ENCODE measurements at places on chromosomes 11 and 22. TPM values are rescaled to one million over a fixed set of nuclear protein-coding genes. Genes with fewer than 3 reads are reported as not detected.

The PGA4 gene
- total RNA-seq: not detected

The NLRP6 gene
- not detected for total RNA-seq

The LDHA gene
- 680 TPM for total RNA-seq

The INS gene
- not detected for total RNA-seq

The UQCC3 gene
- 4.4 TPM for total RNA-seq

The OR8K3 gene
- total RNA-seq: not detected

The CFAP300 gene
- total RNA-seq: 6.5 TPM

GRCh38 chr11:121613724-121614123 is 161.0 kb upstream of the SORL1-AS1 start:
- peaks cover 8% of the 10 kb centered on the region for H3K4me1 ChIP-seq
- no peak for DNase-seq
- peaks cover 39% of the 10 kb centered on the region for H3K27me3 ChIP-seq
- H3K36me3 ChIP-seq: no peaks in the 10 kb centered on the region
- no peak overlapping the region for H3K27ac ChIP-seq

DNA sequence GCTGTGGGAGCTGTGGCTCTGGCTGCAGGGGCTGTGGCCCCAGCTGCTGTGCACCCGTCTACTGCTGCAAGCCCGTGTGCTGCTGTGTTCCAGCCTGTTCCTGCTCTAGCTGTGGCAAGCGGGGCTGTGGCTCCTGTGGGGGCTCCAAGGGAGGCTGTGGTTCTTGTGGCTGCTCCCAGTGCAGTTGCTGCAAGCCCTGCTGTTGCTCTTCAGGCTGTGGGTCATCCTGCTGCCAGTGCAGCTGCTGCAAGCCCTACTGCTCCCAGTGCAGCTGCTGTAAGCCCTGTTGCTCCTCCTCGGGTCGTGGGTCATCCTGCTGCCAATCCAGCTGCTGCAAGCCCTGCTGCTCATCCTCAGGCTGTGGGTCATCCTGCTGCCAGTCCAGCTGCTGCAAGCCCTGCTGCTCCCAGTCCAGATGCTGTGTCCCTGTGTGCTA is 514 bp downstream of the KRTAP5-9 start:
- DNase-seq: no peak
- no peaks in the 10 kb centered on the region for H3K4me1 ChIP-seq
- no peak overlapping the region for H3K27ac ChIP-seq
- no peaks in the 10 kb centered on the region for H3K36me3 ChIP-seq
- no peak overlapping the region for H3K4me3 ChIP-seq

DNA sequence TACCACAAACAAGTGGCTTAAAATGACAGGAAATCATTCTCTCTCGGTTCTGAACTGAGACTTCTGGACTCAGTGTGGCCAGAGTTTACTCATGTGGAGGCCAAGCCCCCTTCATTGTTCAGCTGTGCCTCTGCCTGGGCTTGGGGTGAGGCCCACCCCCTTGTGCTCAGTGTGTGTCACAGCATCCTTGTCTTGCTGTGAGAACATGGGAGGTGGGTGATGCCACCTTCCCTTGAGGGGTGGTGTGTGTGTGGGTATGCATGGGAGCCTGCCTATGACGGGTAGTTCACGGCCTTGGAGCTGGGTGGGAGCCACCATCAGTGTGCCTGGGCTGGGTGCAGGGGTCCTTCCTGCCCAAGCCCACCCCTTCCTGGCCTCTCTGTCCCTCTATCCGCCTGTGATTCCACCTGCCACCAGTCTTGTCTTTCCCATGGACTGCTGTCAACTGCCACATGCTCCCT is 101.7 kb downstream of the MORC2 start:
- H3K27me3 ChIP-seq: no peaks in the 10 kb centered on the region
- DNase-seq: peak; percentile 89
- no peak overlapping the region for H3K27ac ChIP-seq
- peaks cover 9% of the 10 kb centered on the region for H3K4me1 ChIP-seq

GRCh38 chr22:36986242-36986821 is 32.9 kb downstream of the TST start:
- no peaks in the 10 kb centered on the region for H3K36me3 ChIP-seq
- peaks cover 32% of the 10 kb centered on the region for H3K27me3 ChIP-seq
- H3K27ac ChIP-seq: no peak overlapping the region
- DNase-seq: no peak

- H3K27me3 ChIP-seq: no peaks in the 10 kb centered on the region
- DNase-seq: no peak
- H3K27ac ChIP-seq: peak overlapping the region; percentile 54
- peaks cover 93% of the 10 kb centered on the region for H3K36me3 ChIP-seq
- peaks cover 18% of the 10 kb centered on the region for H3K4me1 ChIP-seq
- H3K4me3 ChIP-seq: no peak overlapping the region
Observed at GRCh38 chr11:61413496-61413895, 16.3 kb downstream of the CPSF7 start.

GRCh38 chr11:4093519-4094347 is 866 bp upstream of the RRM1 start:
- H3K27ac ChIP-seq: peak overlapping the region; percentile 84
- H3K4me1 ChIP-seq: peaks cover 19% of the 10 kb centered on the region

GRCh38 chr11:125123947-125124617 is 12.7 kb upstream of the TMEM218 start:
- DNase-seq: no peak
- peak overlapping the region; percentile 34 for H3K4me3 ChIP-seq
- no peak overlapping the region for H3K27ac ChIP-seq
- H3K27me3 ChIP-seq: peaks cover 3% of the 10 kb centered on the region
- no peaks in the 10 kb centered on the region for H3K36me3 ChIP-seq
- H3K4me1 ChIP-seq: peaks cover 8% of the 10 kb centered on the region

- no peaks in the 10 kb centered on the region for H3K4me1 ChIP-seq
- H3K27me3 ChIP-seq: no peaks in the 10 kb centered on the region
- DNase-seq: no peak
- no peak overlapping the region for H3K27ac ChIP-seq
Observed at GRCh38 chr11:105577641-105578040, 32.2 kb upstream of the GRIA4 start.

DNA sequence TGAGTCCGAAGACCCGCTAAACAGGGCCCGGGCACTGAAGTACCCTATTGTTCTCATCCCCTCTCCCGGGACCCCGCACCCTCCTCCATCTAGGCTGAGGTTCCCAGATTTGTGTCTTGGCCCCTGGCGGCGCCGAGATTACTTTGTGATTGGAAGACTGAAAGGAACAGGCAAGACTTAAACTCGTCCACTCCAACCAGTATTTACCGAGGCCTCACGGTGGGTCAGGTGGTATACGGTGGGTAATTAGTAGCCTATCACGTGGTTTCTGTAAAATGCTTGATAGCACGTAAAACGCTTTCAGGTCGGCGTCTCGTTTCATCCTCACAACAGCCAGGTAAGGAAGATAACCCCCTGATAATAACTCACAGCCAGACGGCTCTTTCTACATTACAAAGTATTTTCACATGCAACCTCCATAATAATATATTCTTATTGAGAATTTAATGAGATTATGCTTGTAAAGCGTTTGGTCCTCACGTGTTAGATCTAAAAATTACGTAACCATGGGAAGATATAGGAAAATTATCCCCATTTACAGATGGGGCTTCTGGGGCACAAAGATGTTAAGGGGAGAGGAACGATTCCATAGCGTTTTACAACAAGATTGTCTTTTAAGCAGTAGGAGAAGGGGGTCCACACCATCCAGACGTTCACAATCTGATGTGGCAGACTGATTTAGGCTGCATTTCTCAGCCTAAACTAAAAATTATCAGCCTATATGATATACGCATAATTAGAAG is 642 bp upstream of the PIK3C2A start:
- peaks cover 23% of the 10 kb centered on the region for H3K4me1 ChIP-seq
- peak overlapping the region; percentile 96 for H3K4me3 ChIP-seq
- no peaks in the 10 kb centered on the region for H3K27me3 ChIP-seq

- H3K27ac ChIP-seq: no peak overlapping the region
- H3K27me3 ChIP-seq: no peaks in the 10 kb centered on the region
- no peak overlapping the region for H3K4me3 ChIP-seq
- no peak for DNase-seq
- no peaks in the 10 kb centered on the region for H3K36me3 ChIP-seq
Observed at GRCh38 chr22:44128958-44129618, 51.6 kb upstream of the PARVG start.

DNA sequence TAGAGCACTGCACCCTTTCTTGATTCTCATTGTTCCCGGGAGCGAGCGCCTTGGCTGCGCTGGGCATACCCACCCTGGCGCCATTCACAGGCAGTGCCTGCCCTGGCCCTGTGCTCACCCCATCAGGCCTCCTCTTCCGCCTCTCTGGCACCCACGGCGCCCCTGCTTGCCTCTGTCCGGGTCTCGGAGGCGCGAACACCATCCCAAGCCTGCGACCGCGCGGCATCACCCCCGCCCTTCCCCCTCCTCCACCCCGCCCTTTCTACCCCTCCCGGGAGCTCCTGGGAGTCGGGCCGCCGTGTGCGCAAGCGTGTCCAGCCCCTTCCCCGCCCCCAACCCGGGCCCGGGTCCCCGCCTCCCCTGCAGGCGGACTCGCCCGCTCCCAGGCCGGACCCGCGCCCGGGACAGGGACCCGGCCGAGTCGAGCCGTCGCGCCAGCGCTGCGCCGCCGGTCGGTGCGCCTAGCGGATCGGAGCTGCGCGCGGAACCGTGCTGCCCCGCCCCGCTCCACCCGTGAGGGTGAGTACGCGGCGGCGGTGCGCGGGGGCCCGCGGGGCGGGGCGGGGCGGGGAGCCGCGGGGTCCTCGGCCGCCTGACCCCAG is at the start of gene ST3GAL4:
TSS of gene ST3GAL4 (plus strand) at position 363 of the 602 bp plus-strand sequence. CDS start 50,470 bp downstream, outside the sequence.
- H3K4me3 ChIP-seq: peak within 1 kb of the TSS; percentile 84
- peak within 1 kb of the TSS; percentile 80 for H3K27ac ChIP-seq
- DNase-seq: peak; percentile 97
- H3K36me3 ChIP-seq: no peaks in the 10 kb centered on the region
- H3K27me3 ChIP-seq: no peaks in the 10 kb centered on the region
- H3K4me1 ChIP-seq: peaks cover 57% of the 10 kb centered on the region

DNA sequence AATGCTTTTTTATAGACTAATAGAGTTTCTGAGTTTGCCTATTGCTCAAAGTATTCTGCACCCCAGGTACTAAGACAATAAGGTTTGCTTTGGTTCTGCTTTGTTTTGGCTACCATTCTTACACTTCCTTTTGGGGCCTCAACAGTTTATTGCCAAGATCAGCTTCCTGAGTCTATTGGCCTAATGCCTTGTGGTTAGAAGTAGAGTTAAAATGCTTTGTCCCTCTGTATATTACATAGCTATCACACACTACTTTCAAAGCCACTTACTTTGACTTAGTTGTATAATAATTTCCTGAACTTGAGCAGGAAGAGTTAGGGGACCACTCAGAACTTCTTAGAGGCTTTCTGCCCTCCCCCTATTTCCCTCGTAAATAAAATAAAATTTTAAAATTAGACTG is 96.5 kb downstream of the DLG2 start:
- no peaks in the 10 kb centered on the region for H3K4me1 ChIP-seq
- H3K36me3 ChIP-seq: no peaks in the 10 kb centered on the region
- H3K27me3 ChIP-seq: no peaks in the 10 kb centered on the region
- no peak for DNase-seq
- no peak overlapping the region for H3K4me3 ChIP-seq
